ENCODE measurements at places on chromosomes 2 and 18.

- no peak for DNase-seq
These were observed 23.8 kb upstream of the IL1R2 start for GRCh38 chr2:101967826-101968513.

DNA sequence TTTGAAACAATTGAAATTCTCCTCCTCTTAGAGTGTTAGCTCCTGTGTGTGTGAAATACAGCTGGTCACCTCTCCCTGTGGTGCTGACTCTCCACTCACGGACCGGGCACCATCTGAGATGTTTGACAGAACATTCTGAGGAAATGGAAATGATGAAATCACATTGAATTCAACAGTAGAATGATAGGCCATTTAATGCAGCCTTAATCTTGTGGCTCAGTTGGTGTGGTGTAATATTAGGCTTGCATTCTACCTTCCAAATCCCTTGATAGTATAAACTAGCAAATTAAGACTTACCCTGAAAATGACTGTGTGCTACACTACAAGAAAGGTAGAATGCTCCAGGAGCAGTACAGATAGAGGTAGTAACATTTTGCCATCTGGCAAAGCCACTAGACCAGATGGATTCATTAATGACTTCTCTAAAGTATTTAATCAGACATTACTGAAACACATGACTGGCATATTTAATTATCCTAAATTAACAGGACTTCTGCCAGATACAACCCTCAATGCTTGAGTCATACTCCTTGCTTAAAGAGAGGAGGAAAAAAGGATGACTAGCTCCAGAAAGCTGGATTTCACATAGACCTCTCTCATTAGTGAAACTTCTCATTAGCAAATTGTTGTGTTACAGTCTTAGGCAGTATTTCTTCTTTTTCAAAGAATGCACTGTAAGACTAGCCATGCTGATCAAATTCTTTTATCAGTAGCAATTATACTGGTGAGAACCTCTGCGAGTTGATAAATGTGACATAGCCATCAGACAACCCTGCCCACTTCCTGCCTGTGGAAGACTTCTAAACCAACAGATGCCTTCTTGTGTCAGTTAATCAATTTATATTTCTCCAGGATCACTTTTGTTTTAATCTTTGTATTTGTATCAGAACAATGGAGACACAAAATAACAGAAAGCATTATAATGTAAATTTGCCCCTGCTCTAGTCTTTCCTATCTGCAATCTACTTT, 80.6 kb downstream of the EML6 start:
- DNase-seq, result no peak

GRCh38 chr2:232976666-232977437, 36.2 kb downstream of the NGEF start:
- DNase-seq, result no peak

- no peak for DNase-seq
These were observed 39.6 kb downstream of the INHBB start for GRCh38 chr2:120385355-120386127.

DNA sequence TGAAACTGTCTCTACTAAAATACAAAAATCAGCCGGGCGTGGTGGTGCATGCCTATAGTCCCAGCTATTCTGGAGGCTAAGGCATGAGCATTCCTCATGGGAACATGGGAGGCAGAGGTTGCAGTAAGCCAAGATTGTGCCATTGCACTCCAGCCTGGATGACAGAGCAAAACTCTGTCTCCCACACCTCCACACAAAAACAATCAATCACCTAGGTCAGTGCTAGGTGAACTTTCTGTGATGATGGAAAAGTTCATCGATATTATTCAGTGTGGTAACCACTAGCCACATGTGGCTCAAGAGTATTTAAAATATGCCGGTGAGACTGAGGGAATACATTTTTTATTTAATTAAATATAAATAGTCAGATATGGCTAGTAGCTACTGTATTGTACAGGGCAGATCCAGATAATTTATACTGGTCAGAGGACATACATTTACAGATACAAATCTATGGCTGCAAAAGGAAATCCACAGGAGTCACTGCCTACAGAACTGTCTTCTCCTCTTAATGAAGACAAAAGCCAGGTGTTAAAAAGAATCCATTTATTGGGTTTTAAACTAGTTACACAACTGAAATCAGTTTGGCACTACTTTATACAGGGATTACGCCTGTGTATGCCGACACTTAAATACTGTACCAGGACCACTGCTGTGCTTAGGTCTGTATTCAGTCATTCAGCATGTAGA, 3.9 kb upstream of the GPR75 start:
- DNase-seq, result no peak

GRCh38 chr2:207130958-207131521, 34.7 kb downstream of the KLF7 start:
- DNase-seq, result no peak

DNA sequence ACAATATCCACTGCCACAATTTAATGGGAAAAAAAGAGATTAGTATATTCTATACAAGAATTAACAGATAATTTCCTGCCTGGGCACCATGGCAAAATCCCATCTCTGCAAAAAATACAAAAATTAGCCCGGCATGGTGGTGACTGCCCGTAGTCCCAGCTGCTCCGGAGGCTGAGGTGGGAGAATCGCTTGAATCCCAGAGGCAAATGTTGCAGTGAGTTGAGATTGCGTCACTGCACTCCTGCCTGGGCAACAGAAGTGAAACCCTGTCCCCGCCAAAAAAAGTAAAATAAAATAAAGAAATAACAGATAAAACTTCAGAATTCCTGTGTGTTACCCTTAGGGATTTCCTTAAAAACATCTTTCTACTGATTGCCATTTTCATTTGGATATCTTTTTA, 1194.8 kb upstream of the PIK3C3 start:
- no peak for DNase-seq

GRCh38 chr18:26804519-26804918, 61.0 kb downstream of the AQP4 start:
- DNase-seq, result no peak

DNA sequence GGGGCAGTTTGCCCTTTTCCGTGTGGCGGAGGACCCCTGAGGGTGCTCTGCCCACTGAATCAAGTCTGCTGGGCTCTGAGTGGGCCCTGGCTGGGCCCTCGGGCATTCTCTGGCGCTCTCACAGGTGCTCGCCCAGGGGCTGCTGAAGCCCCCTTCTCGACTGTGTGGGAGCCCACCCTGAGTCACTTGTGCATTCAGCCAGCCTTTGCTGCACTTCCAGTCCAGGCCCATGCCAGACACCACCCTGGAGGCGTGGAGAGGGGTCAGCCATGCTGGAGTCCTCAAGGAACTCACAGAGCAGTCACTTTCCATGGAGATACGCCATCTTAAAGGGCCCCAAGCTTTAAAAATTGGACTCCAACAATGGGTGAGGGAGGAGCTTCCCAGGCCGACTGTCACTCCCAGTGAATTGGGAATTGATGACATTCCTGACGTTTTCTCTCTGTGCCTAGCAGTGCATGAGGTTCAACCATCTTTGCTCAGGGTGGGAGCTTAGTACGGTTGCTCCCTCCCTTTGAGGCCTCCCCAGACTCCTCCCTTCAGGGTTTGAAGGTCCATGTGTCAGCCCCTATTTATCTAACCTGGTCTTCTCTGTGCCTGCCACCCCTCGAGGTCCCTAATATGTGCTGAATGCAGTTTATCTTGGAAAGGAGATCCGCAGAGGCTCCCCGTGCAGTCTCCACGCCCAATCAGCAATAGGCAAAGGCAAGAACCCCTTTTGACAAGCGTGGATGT, 71.8 kb upstream of the HS6ST1 start:
- no peak for DNase-seq

DNA sequence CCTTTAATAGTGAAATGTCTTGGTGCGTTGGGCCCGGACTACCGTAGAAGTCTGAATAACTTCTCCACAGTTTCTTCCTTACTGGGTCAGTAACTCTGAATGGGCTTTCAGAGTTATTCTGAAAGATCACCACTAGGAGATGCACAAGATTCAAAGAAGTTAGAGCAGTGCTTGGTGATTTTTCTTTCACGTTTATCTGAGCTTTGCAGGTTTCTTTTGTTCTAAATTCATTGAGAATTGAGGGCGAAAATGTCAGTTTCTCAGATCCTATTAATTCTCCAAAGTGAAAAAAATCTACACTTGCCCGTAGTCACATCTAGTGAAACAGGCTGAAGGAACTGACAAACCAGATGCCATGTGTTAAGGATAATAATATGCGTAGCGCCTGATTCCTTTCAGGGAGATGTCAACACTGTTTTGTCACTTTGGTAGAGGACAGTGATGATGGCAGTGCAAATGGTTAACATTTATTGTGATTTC, 70.1 kb downstream of the QPCT start:
- peak; percentile 38 for DNase-seq

GRCh38 chr2:4693266-4693665, 989.9 kb downstream of the DCDC2C start:
- DNase-seq, result no peak

DNA sequence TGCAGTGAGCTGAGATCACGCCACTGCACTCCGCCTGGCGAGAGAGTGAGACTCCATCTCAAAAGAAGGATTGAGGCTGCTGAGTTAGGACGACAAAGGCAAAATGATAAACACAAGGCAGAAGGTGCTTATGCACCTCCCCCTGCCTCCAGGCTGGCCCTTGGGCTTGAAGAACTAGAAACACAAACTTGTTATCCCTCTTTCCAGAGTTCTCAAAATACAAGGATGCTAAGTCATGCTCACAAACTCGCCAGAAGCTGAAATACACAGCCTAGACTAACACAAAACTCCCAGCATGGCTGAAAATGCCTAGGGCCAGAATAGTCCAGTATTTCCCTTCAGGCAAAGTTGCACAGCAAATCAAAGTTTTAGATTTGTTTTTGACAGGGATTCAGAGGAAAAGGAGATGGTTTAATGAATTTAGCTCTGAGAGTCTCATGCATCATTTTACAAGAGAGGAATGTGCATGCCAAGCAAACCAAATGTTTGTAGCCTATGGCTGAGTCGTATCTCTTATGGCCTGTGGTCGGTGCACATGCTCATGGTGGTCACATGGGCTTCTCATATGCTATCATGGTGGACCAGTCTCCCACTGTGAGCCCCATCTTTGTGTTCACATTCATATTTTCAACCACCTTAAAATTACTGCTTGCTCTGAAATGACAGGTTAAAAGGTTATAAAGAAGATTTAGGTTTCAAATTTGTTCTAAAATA, 16.2 kb upstream of the MREG start:
- DNase-seq, result no peak

DNA sequence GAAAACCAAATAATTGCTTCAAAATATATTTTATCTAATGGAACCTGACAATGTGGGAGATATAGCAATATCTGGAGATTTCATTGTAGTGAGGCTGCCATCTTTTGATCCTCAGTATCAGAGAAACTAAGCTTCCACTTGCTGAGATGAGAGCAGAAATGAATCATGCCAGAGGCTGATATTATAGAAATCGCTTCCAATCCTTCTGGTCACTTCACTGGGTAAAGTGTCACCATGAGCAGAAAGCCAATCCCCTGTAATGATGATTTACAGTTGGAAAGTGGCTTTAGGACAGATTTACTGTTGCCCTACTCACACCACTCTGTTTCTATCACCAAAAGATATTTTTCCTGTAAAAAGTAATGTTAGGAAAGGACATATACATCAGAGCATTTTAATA, 365.0 kb upstream of the VRK2 start:
- no peak for DNase-seq

DNA sequence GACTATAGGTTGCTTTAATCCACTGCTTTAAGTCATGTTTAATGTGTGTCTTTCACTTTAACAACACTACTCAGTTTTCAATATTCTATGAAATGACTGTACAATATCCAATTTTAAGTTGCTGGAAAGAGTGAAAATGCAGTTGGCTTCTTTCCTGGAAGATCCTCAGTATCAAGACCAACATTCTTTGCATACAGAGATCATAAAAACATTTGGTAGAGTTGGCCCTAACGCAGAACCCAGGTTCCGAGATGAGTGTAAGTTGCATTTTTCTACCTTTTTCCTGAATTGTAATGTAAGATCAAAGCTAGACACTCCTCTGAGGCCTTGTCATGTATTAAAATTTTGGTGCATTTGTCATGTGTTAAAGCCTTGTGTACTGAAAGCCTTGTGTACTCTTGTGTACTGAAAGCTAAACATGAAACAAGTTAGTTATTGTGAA, 42.9 kb upstream of the TNFRSF11A start:
- no peak for DNase-seq

DNA sequence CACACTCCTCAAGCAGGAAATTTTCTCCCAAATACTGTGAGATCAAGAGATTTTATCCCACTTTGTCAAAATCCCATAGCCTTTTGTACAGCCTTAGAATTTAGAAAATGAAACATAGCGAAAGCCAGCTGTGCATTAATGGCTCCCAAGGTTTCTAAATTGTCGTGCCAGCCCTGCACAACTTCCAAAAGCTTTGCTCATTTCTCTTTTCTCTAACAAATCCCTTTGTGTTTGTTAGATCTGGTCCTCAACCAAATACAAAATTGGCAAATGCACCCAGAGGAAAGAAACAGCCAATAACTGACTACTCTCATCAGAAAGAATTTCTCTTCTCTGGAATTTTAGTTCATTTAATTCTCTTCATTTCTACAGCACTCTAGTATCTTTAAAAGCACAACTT, 361.1 kb downstream of the INSIG2 start:
- DNase-seq, result no peak

DNA sequence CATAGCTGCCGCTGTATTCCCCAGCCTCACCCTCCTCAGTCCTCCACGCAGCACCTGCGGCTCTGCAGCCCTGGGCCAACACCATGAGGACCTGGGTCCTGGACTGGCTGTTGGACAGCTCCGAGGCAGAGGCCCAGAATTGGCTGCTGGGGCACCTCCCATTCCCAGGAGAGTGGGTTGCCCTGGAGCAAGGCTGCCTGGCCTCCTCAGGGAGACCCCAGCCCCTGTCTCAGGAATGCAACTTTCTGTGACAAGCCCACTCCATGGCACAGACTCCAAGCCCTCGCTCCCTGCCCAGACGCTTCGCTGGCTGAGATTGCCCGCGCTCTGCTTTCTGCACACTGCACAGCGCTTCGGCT, 33.0 kb downstream of the CYP26B1 start:
- no peak for DNase-seq

DNA sequence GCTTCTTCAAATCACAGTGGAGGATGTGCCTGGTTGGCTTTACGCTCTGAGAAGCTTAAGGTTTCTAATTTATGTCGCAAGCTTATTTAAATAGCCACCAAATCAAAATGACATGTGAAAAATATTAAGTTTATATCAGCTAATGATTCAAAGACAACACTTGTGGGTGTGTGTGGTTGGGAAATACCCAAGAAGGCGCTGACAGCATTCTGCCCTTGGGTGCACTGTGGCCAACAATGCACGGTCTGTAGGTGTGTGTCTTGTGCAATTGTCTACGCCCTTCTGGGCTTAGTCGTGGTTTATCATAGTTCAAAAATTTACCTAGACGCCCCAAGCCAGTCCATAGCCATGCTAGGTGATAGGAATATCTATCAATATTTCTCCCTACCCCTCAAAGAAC, 60.9 kb downstream of the KCTD1 start:
- DNase-seq, result no peak

DNA sequence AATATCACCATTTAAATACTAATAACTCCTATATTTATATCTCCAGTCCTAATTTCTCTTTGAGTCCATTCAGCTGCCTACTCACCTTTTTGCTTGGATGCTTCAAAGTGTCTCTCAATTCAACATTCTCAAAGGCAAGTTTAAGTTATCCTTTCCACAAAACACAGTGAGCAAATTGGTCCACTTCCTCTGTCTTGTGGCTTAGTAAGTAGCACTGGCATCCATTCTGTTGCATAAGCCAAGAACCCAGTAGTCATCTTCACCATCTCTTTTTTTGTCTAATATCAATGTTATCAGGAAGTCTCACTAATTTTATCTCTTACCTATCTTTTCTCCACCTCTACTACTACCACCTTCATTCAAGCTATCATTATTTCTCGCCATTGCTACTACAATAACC, 27.4 kb upstream of the IL1RL1 start:
- DNase-seq, result no peak

Data from NCI-H2029 (cell line).